ENCODE measurements at places on chromosomes 12 and 14.

DNA sequence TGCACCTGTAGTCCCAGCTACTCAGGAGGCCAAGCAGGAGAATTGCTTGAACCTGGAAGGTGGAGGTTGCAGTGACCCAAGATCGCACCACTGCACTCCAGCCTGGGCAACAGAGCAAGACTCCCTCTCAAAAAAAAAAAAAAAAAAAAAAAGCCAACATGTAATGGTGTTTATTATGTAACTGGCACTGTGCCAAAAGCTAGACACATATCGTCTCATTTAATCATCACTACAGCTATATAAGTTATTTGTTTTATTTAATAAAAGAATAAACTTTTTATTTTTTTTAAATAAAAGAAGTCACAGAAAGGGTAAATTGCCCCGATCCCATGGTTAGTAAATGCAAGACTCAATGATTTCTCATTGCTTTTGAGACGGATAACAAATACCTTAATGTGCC, 76.9 kb downstream of the PTCSC3 start:
- no peak for ATAC-seq

DNA sequence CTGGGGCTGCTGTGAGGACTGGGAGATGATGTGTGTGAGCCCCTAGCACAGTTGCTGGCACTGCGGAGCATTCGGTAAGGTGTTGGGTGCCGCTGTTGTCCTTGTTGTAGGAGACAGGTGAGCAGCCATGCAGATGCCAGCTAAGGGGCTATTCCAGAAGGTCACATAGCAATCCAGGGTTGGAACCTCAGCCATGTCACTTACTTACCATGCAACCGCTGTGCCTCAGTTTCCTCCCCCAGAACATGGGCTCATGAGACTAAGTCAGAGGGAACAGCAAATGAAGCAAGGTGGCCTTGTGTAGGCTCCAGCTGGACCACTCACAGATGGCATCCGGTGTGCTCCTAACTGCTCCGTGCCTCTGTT, 13.2 kb downstream of the DTX1 start:
- ATAC-seq: no peak

GRCh38 chr14:68651652-68652432, 141.0 kb downstream of the ZFP36L1 start:
- ATAC-seq: no peak

DNA sequence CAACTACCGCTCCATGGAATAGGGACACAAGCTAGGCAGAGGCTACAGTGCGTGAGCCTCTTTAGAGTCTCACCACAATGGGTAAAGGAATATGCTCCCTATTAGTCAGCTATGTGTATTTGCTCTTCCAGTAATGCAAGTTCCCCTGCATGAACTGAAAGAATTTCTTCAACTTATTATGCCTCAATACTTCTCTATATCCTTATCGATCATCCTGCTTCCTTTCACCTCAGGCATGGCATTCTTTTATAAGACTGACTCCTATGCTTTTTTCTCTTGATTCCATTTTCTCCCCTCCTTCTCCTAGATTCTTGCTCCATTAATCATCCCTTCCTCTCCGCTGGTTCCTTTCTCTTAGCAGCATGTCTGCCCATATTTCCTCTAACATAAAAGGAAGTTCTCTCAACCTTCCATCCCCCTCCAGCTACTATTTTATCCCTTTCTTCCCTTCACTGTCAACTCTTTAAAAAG, 94.5 kb upstream of the CPM start:
- ATAC-seq: peak; percentile 63

- no peak for ATAC-seq
Measured at GRCh38 chr14:74350211-74350927, 2.1 kb downstream of the VRTN start.

GRCh38 chr12:49507139-49507538, 31.7 kb upstream of the KCNH3 start:
- no peak for ATAC-seq

DNA sequence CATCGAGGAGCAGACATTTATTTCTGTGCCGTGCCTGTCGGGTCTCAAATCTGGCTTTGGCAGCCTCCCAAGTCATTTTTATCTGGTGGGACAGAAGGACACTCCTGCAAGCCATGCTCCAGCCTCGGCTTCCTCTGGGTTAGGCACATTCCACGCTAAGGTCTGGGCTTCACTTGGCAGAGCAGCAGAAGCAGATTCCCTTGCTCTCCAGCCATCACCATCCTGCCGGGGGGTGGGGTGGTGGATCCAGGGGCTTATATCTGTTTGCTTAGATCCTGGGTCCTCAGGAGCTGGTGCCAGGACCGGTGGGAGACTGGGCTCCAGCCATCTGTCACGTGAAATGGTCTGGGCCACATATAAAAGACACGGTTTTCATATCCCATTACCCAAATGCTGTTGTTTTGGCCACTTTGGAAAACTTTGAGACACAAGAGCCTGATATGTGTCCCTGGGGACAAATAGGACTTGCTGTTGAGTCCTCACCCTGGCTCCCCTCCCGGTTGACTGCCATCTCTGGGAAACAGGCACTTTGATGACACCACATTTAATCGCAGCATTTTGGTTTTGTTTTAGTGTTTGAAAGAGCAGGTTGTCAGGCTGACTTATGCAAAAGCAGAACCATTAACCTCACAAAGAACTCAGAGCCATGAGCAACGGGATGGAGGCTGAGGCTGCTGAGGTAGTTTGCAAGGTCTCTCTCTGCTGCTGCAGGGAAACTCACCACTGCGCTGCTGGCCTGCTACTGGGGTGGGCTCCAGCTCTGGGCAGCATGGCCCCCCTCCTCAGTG, 69.6 kb upstream of the PRMT8 start:
- ATAC-seq: no peak

- no peak for ATAC-seq
Measured at GRCh38 chr14:56159066-56159465, 40.9 kb downstream of the PELI2 start.

GRCh38 chr12:97659117-97659880, 196.7 kb downstream of the RMST start:
- ATAC-seq: no peak

- peak; percentile 17 for ATAC-seq
Measured at GRCh38 chr14:59465316-59466135, at the start of gene GPR135. Gene GPR135 (minus strand): TSS chr14:59465380. CDS start chr14:59465226, 154 bp downstream.

DNA sequence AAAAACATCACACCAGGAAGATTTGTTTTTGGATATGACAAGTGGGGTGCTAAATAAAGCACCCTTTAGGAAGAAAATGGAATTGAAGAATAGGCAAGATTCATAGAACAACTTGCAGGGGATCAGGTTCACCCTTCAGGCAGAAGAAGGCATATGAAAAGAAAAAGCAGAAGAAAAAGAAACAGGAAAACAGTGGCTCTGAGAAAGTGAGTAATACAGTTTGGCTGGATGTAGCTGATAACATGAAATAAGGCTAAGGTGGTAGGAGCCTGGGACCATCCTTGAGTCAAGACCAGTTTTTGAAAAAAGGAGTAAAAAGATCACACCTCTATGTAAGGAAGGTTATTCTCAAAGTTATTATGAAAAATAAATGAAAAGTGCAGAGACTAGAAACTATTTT, 42.4 kb downstream of the TRIP11 start:
- ATAC-seq: no peak

GRCh38 chr12:59185295-59185694, 265.0 kb upstream of the LRIG3 start:
- ATAC-seq: no peak

GRCh38 chr14:96564389-96564788, 62.2 kb downstream of the PAPOLA start:
- ATAC-seq: no peak

GRCh38 chr12:108009442-108010070, 119.5 kb upstream of the WSCD2 start:
- no peak for ATAC-seq

DNA sequence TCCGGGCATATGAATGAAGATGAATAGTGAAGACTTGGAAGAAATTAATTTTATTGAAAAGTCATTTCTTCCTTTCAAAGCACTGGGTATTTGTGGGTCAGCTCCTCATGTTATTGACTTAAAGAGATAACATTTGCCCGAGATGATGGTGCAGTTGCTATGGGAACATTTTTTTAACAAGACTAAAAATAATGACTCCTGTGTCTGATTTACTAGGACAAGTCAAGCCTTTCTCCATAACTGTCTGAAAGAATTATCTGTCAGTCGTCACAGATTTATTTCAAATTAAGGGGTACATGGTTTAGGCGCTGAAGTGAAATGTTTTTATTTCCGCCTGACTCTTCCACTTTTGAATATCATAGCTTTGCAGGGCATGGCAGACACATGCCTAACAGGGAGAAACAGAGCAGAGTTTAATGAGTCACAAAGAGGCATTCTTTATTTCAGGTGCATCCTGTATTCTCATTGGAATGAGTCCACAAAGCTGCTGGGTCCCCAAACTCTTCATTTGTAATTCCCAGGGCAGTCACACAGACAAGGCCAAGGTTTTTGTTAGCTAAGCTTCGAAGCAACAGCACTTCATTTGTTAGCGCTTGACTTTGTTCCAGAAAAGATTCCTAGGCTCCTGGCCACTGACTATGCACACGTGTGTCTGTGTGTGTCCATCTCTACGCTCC, 4.3 kb upstream of the GPHB5 start:
- peak; percentile 64 for ATAC-seq

- ATAC-seq: no peak
Measured at GRCh38 chr14:25322784-25323183, 272.8 kb upstream of the STXBP6 start.
